GM12891 (cell line): ENCODE measurements at places on chromosomes 13 and 19.

- no peak for DNase-seq
These were observed 90.1 kb upstream of the ABCC4 start for GRCh38 chr13:95391362-95391761.

DNA sequence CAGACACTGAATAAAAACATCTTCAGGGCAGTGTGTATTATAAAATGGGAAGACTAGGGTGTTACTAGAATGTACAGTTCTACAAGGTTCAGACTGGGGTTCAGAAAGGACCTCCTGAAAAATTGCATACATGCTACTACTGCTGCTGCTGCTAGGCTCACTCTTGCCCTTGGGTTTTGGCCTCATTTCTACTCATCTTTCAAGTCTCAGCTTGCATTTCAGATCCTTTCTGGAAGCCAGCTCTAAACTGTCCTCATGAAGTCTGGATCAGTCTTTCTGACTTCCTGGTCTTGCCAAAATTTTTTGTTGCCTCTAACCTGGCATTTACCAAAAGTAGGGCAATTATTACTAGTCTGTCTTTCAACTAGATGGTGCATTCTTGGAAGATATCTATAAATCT, 393.3 kb downstream of the DIAPH3 start:
- no peak for DNase-seq

DNA sequence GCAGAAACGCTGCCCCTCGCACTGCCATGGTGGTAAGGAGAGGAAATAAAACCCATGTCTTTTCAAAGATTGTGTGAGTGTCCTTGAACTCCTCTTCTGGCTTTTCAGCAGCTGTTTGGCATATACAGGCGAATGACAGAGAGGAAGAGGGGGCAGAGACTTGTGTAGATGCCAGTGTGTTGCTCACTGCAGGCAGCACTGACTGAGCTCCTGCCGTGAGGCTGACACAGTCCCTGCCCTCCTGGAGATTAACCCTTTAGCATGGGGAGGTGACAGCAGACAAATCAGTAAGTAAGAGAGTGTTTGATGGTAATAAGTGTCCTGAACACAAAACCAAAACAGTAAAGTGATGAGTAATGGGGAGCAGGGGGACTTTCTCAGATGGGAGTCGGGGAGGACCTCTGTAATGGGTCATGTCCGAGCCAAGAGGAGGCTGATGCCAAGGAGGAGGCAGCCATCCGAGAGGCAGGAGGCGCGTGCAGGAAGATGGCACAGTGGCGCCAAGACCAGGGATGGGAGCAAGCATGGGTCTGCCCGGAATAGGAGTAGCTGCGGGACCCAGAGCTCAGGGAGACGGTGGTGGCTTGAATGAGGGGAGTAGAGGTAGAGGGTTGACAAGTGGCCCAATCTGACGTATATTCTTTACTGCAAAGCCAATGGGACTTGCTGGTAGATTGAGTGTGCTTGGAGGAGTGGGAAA, 182.2 kb downstream of the FOXO1 start:
- DNase-seq: no peak

GRCh38 chr13:74272826-74273225, 138.6 kb upstream of the KLF12 start:
- DNase-seq: no peak

- DNase-seq: no peak
These were observed 1.8 kb upstream of the SIGLEC12 start for GRCh38 chr19:51503286-51503817.

GRCh38 chr19:35216833-35217648, 11.5 kb downstream of the FAM187B start:
- DNase-seq: no peak

GRCh38 chr13:50156140-50156539, 140.9 kb downstream of the KCNRG start:
- no peak for DNase-seq

DNA sequence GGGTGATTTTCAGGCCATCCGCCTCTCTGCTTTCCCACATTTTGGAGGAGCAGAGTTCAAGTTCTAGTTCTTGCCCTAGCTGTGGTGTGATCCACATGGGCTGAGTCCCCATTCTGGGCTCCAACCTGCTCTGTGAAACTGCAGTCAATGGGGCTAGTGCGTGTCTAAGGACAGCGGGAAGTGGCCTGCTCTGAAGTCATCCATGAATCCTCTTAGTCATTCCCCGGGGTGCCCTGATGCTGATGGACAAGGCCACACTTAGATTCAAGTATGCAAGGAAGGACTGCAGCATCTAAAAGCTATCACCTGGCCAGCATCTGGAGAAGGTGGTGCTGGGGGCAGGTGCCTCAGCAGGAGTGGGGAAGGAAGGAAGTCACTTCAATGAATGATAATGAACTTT, 94.6 kb downstream of the TSHZ3 start:
- no peak for DNase-seq

DNA sequence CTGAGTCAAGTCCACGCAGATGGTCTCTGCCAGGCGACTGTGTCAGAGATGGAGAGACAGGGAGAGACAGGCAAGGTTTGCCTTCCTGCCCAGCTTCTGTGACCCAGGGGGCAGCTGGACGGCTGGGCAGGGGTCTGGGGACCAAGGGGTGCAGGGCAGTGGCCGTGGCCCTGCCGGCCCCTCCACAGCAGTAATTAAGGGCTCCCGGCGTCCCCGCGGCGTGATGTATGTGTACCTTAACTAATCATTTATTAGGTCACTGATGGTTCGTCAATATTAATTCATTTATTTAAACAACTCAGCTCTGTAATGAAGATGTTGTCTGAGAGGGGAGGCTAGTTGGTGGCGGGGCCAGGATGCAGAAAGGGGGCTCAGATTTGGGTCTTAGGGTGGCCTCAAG, 28.6 kb upstream of the TCF3 start:
- DNase-seq: no peak

- DNase-seq: no peak
These were observed 10.3 kb downstream of the FREM2 start for GRCh38 chr13:38697197-38697596.

- no peak for DNase-seq
These were observed 2.5 kb downstream of the FTL start for GRCh38 chr19:48967346-48968178.

DNA sequence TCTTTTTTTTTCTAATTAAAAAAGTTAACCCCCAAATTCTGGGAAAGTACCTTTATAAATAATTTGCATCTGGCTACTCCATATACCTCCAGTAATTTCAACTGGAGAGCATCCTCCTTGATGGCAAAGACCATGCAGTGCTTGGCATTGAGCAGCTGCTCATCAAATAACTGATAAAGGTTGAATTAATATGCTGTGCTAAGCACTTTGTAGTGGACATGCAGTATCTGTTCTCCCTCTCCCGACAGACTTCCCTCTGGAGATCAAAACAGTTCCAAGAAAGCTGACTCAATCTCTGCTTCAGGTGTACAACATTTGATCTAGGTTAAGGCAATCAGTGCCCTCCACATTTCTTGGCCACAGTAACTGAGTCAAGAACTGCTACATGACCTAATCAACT, 3.3 kb downstream of the SPRYD7 start:
- DNase-seq: no peak

DNA sequence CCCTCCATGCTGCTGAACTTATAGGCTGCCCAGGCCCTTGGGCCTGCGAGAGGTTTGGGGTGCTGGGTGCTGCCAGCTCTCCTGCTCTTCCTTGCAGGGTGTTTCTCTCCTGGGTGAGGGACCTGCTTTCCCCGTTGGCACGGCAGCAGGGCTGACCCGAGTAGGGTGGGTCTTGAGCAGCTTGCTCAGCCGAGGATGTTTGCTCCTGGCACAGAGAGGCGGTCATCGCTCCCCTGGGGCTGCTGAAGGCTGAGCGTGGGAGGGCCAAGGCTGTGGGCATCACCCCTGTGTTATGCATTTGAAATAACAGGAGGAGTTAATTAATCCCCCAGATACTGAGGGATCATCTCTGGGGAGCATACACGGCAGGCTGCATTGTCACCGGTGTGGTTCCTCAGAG, 5.3 kb downstream of the KCTD15 start:
- no peak for DNase-seq

- DNase-seq: no peak
These were observed 138.3 kb downstream of the TEX29 start for GRCh38 chr13:111458739-111459138.

DNA sequence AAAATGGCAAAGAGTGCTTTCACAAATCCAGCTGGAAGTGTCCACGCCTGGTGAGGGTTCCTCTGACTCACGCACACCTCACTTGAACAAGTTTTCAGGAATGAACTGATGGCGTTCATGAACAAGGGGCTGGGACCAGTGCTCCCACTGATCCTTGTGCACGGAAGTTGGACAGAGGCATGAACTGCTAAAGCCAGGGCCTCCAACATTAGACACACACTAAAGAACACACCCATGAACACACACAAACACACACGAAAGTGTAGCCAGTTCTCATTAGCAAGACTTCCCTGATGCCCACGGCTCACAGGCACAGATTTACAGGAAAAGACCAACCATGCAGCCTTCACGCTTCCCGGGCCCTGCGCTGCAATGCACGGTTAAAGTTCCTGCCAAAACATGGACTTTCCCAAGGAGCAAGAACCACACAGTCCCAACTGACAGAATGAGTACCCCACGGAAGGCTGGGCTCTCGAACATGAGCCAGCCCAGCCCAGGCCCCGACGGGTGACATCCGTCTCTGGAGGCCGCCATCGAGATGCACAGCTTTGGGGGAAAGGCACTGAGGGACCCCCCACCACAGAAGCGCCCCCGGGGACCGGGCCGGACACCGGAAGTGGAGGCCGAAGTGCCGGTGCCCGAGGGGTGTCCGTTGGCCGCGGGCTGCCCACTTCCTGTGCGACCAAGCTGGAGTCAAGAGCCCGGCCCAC, 808 bp downstream of the DNMT1 start:
- no peak for DNase-seq

DNA sequence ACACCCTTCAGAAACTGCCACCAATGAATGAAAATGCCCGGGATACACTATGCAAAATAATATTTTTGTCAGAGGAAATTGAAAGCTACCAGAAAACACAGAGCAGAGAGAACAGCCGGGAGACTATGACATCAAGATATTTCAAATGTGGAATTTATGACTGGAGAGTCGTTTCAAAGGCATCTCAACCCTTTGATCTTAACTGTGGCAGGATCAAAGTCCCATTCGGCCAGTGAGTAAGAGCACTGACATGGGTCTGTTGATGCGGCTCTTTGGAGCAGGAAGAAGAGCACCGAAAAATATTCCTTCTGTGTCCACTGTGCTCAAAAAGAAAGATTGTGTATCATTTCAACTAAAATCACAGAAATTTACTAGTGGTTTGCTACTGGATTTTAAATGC, 201.9 kb downstream of the RFC3 start:
- no peak for DNase-seq

GRCh38 chr19:34181111-34181864, 9.0 kb downstream of the LSM14A start:
- DNase-seq: no peak

GRCh38 chr13:66994517-66995202, 235.5 kb downstream of the PCDH9 start:
- no peak for DNase-seq

- no peak for DNase-seq
These were observed 283.3 kb downstream of the DIAPH3 start for GRCh38 chr13:59880468-59880867.

- no peak for DNase-seq
These were observed 411.6 kb upstream of the SLITRK5 start for GRCh38 chr13:87259479-87260083.

DNA sequence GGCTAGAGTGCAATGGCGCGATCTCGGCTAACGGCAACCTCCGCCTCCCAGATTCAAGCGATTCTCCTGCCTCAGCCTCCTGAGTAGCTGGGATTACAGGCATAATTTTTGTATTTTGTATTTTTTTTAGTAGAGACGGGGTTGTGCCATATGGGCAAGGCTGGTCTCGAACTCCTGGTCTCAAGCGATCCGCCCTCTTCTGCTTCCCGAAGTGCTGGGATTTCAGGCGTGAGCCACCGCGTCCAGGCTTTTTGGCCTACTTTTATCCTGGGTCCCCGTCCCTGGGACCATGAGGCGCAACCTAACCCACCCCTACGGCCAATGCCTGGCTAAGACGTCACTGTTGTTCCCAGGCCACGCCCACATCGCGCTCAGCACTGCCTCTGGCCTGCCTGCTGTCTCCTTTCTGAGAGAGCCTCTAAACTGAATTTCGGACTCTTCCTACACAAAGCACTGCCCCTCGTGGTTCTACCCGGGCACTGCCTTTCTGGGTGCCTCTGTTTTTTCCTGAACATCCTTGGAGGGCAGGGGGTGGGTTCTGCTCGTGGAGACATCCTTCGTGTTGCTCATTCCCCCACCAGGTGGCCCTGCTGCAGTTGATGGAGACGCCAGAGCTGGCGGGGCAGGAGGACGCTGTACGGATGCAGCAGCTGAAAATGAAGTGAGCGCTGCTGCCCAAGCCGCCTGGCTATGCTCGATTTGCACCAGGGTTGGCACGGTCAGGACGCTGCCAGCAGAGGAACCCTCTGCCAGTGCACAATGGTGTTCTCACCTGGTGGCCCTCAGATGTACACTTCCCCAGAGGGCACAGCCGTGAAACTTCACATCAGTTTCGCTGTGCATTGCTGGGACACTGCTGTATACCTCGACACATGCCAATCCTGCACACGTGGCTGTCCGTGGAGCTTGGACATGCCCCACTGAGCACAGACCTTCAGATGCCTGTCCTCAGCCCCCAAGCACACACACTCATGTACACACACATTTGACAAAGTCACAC, 2.0 kb downstream of the REX1BD start:
- no peak for DNase-seq

DNA sequence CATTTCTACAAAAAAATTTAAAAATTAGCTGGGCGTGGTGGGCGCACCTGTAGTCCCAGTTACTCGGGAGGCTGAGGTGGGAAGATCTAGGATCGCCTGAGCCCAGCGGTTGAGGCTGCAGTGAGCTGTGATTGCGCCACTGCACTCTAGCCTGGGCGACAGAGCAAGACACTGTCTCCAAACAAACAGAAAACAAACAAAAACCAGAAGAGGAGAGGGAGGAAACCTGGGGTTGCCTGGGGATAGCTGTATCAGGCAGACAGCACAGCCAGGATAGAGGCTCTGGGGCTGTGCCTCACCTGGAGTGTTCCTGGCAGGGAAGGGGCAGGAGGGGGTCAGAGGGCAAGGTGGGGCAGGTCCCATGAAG, 2.6 kb upstream of the POLR2E start:
- DNase-seq: no peak

DNA sequence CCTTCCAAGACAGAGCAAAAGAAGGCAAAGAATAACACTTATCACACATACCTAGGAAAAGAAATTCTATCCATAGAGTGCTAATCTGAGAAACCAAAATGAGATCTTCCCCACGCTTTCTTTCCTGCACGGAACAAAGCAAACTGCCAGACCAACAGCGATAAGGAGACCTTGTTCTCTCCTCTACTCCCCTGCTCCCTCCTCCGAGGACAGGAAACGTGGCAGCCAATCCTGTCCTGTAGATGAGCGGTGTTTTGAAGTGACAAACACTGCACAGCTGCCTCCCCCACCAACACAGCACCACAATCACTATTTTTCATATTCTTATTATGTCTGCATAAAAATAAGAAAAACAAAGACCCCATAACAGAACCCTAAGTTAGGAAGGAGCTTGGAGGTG, 113.9 kb upstream of the IRS2 start:
- no peak for DNase-seq

DNA sequence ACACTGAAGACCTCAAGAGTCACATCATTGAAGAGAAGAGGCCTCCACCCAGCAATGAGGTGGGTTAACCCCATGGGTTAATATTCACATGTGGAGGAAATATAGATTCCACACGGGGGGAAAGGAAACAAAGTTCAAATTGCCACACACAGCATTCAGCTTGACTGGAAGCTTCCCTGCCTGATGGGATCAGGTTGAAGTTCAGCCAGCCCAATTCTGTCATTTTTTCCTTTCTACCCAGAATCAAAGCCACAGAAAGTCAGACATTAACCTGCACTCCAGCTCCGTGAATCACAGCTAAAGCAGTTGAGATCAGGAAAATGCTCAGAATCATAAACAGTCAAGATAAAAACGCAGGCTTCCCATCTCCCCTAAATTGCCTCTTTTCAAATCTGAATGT, 208.7 kb upstream of the OBI1 start:
- DNase-seq: no peak
